ENCODE measurements at places on chromosomes 4 and X.

GRCh38 chr4:16088601-16089000, 4.8 kb upstream of the PROM1 start:
- no peak for DNase-seq

- DNase-seq, result no peak
These were observed 18.3 kb downstream of the NOA1 start for GRCh38 chr4:56959100-56959499.

DNA sequence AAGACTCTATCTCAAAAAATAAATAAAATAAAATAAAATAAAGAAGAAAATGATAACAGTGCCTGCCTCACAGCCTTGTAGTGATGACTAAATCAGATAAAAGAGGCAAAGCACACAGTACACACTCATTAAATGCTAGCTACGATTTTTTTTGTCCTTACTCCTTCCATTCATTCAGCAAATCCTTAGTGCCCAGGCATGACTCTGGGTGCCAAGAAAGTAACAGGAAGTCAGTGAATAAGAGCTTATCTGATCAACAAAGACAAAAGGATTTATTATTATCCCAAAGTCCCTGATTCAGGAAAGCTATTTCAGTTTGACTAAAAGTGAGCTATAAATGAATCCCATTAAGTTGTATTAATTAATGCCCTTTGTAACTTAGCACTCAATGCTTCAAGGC, 92.7 kb downstream of the SH3KBP1 start:
- no peak for DNase-seq

GRCh38 chr4:183438458-183439113, 5.8 kb upstream of the CDKN2AIP start:
- DNase-seq, result no peak

DNA sequence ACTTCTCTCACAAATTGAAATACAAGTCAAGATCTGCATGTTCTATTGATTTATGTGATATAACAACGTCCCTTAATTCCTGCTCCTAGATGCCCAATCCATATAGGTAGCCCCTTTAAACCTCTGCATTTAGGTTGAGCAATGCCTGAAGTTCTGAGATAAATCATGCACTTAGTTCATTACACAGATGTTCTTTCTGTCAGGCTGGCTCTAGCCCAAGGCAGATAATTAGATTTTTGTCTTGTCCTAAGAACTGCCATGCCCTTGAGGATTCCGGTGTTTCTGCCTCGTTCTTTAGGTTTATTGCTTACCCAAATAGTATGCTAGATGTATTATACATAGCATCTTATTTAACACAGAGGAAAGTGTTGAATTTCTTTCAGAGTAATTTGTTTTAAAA, 143.1 kb downstream of the TRAM1L1 start:
- DNase-seq, result no peak

DNA sequence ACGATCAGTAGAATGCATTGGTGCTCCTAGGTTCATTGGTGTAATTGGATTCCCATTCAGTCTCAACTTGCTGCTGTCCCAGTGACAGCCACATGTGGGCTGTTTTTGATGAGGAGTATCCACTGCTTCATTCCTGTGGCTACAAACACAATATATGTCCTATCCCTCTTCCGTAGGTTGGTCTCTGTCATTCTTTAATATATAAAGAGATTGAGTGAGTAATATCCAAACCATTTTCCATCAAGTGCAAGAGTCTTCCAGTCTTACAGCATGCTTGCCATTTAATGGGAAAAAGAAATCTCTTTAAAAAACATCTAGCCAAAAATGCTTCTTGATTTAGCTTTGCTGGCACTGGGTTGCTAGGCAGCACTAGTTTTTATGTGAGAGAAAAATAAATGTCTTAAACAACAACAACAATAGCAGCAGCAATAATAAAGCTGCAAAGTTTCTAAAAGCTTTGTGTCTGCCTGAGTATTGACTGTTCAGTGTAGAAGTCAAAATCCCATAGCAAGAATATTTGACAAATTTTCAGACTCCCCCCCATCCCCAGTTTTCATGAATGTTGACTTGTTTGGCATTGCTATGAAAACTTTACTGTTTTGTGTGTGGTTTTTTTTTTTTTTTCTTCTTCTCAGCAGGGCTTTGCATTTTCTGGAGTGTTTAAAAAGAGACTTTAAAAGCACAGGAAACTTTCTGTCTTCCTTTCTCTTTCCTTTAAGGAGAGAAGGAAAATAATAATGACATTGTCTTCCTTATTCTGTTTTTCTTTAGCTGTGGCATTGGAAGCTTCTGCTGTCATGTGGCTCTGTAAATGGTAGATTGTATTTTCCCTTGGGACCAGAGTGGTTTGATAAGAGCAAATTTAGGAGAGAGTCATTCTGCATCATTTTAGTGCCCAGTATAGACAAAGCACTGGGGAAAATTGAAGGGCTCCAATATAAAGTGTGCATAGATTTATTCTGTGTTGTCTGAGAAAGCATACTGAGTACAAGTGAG, 244.3 kb downstream of the ARHGAP10 start:
- DNase-seq, result no peak

- no peak for DNase-seq
These were observed 123.3 kb upstream of the STIM2 start for GRCh38 chr4:26737385-26737784.

DNA sequence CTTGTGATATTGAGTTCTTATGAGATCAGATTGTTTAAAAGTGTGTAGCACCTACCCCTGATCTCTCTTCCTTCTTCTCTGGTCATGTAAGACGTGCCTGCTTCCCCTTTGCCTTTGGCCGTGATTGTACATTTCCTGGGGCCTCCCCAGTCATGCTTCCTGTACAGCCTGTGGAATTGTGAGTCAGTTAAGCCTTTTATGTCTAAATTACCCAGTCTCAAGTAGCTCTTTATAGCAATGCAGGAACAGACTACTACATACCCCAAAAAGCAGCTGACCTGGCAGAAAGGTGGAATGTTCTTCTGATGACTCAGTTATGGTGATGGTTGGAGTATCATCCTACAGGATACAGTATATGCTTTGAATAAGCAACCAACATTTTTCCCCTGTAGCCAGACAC, 11.4 kb upstream of the MCUB start:
- DNase-seq, result no peak

- DNase-seq, result peak; percentile 16
These were observed 95.7 kb downstream of the RTL9 start for GRCh38 chrX:110454336-110454735.

- no peak for DNase-seq
These were observed 61.2 kb downstream of the STK32B start for GRCh38 chr4:5112333-5113095.

DNA sequence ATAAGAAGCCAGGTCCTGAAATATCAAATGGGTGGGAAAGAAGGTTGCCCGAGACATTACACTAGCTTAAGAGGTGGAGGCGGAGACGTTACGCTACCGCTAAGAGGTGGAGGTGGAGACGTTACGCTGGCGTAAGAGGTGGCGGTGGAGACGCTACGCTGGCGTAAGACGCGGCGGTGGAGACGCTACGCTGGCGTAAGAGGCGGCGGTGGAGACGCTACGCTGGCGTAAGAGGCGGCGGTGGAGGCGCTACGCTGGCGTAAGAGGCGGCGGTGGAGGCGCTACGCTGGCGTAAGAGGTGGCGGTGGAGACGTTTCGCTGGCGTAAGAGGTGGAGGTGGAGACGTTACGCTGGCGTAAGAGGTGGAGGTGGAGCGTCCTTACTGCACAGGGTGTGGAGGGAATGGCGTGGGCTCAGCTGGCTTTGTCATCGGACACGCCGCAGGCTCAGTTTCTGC, 12.8 kb downstream of the CYP4V2 start:
- DNase-seq, result no peak

- DNase-seq, result no peak
These were observed 267.0 kb upstream of the KLF3 start for GRCh38 chr4:38396845-38397547.

GRCh38 chr4:53680598-53680997, 89.3 kb upstream of the LNX1 start:
- no peak for DNase-seq

DNA sequence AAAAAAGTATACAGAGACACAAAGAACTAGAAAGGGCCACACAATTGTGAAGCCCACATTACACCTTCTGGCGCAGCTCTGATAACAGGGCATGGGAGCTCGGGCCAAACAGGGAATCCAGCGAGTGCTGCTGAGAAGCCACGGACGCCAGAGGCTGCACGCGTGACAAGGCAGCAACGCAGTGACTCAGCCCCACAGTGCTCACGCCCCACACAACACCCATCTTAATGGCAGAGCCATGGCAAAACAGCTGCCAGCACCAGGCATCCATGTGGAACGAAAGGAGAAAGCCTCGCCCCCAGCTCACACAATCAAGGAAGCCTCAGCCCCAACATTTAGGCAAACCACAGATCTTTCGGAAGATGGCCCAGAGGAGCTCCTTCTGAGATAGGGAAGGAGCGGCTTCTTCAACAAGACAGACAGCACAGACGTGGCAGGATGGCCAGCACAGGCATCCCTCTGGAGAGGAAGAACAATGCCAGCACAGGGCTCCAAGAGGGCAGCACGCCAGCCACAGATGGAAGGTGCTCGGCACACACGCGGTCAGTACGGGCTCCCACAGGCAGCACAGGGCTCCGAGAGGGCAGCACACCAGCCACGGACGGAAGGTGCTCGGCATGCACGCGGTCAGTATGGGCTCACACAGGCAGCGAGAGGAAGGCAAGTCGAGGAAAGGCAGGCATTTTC, 33.1 kb downstream of the GAK start:
- peak; percentile 67 for DNase-seq

DNA sequence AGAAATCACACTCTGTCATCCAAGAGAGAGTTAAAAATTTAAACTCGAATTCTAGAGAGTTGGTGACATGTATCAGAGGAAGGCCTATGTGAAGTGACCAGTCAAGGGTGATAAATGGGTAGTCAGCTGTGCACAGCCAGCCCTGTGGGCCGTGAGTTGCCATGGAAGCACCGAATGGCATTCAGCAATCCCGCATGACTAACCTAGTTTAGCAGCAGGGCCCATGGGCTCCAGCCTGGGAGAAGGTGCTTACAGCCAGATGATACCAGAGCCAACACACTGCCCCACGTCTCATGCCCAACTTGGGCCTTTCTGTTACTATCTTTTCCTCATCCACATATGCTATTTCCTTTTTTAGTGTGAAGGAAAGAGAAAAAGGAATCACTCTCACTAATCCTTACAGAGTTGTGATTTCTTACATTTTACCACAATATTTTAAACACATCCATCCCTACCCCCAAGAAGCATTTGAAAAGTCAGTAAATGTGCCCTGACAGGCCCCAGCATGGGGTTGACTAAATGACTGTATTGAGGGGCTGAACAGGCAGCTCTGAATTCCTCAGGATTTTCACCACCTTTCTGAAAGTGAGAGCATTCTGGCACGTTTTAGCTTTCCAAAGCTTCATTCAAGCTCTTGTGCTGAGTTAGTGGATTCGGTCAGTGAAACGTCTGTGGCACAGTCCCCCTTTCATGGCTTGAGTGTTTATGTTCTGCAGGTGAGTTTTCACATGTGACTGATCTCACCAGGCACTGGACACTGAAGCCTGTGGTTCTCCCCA, 104.2 kb downstream of the AFF1 start:
- DNase-seq, result peak; percentile 46

DNA sequence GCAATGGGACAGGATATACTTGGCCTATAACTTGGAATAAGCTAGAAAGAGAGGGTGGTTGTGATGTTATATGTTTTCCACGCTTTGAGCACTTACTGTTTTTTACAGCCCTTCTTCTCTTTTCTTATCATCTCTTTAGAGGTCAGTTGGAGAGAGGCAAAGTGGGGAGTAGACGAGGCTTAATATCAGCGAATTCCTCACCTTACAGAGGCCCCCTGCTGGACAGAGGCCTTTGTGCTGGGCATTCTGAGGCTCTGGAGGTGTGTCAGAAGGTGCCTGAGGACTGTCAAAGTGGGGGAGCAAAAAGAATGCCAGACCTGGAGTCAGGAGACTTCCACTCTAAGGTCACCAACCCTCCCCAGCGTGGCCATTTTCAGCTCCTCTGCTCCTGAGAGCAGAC, 42.5 kb downstream of the MAMLD1 start:
- DNase-seq, result no peak

GRCh38 chr4:114103908-114104307, 124.5 kb upstream of the ARSJ start:
- DNase-seq, result no peak

DNA sequence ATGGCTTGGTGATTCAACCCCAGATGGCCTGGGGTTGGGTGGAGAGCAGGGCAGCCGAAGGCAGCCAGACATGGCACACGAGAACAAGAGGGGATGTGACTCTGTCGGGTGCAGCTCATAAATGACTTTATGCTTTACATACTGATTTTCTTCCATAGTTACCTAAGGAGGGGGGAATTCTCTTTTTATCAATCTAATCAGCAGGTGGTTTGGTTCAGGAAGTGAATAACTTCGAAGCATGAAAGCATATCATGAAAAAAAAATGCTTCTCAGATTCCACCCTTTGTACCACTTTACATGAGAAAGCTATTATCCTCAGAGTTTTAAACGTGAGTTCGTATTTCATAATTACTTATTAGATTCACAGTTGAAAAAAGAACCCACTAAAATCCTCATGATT, 908.9 kb upstream of the LCORL start:
- DNase-seq, result no peak

DNA sequence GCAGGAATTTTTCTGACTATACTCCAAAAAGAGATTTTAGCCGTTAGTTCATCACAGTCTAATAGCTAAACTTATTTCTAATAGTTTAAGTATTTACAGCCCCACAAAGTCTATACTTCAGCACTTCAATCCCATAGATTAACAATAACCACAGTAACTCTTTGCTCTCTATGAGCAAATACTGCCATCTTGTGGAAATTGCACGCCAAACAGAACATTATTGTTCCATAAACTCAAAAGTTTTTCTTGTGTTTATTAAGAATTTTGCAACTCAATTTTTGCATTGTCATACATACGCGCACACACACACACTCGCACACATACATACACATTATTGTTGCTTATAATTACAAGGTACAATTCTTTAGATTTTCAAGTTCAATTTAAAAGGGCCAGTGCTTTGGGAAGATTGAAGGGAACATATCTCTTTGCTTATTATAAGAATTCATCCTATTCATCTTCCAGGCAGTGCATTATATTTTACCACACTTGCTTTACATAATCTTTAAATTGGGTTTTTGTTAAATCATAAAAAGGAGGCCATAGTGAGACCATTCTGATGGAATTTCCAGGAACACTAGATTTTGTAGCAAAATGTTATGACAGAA, 63.8 kb upstream of the ATOH1 start:
- DNase-seq, result no peak

- no peak for DNase-seq
These were observed 109.8 kb downstream of the MAPK10 start for GRCh38 chr4:86250006-86250405.

DNA sequence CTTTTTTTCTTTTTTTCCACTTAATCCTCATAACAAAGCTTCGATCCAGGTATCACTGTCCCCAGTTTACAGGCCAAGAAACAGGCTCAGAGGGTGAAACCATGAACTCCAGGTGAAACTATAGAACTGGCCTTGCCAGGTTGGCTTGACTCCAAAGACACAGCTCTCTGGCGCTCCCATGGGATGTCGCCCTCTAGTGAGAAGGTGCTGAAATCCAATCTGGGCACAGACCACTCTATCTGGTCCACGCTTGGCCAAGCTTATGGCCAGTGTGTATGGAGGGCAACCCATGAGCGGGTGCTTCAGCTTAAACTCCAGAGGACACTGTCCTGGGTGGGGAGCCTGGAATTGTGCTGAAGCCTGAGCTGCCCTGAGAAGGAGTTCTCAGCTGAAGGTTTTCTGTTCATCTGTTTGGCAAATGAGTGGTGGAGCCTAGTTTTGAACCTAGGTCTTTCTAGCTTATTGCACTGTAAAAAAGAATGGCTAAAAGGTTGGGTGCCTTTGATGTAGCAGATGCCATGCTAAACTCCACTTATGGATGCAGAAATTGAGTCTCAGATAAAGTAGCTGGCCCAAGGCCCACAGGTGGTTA, 70.5 kb downstream of the SEL1L3 start:
- no peak for DNase-seq

GRCh38 chrX:112662559-112663427, 16.9 kb downstream of the LHFPL1 start:
- no peak for DNase-seq

All from cerebellar nuclear complex (tissue), 1 donor.